Coronary artery (tissue), 2 donors: ENCODE measurements at places on chromosomes 5 and 9.

DNA sequence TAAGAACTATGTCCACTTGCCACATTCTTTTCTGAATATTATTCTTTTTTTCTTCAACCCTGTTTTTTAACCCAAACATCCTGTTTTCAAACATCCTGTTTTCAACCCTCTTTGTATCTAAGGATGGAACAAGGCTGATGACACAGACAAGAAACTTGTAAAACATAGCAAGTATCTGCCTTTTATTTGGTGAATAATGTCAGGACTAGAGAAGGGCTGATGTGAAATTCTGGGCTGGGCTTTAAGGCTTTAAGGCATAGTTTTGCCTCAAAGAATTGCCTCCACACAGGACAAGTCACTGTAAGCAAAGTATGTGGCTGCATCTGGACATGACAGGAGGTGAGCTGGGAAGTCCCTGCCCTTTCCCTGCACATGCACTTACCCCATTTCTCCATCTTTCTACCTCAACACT is 42.5 kb upstream of the RIC1 start:
- DNase-seq, result no peak

DNA sequence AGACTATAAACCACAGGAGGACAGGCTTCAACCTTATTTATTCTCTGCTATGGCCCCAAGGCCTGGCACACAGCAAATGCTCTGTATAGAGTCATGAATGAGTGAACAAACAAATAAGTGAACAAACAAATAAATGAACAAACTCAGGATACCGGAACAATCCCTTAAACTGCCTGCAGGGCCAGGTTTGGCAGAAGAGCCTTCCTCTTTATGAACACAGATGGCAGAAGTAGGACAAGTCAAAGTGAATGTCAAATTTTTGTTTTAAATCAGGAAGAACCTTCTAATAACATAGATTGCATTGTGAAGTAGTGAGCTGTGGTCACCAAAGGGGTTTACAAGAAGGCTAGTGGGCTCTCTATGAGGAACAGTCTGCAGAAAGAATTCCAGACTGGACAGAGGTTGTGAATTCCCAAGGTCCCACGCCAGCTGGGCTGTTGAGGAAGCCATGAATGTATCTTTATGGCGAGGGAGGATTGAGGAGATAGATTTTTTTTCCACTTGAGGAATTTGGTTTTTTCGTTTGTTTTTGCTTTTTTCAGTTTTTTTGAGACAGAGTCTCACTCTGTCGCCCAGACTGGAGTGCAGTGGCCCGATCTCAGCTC is 30.3 kb upstream of the STING1 start:
- no peak for DNase-seq

- no peak for DNase-seq
These were observed 81.9 kb upstream of the RARS1 start for GRCh38 chr5:168404365-168404764.

DNA sequence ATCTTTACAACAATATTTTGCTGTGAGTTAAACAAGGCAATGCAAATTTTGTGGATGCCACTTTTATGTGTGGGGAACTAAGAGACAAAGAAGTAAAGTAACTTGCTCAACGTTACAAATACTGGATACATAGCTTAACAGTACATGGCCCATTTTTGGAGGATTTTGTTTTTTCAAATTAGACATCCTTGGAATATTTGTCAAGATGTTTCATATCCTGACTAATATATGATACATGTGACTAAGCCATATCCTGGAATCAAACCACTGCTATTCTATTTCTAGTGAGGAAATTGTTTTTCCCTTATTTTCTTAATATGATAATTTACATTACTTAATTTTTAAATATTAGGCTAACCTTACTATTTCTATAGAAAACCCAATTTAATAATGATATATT is 529.8 kb downstream of the DMRTA1 start:
- DNase-seq, result no peak

- no peak for DNase-seq
These were observed 286.5 kb upstream of the SEMA6A start for GRCh38 chr5:116861097-116861496.

- DNase-seq, result no peak
These were observed 10.4 kb upstream of the ZNF354B start for GRCh38 chr5:178849316-178849715.

GRCh38 chr5:40736103-40736875 is 19.5 kb downstream of the TTC33 start:
- no peak for DNase-seq

DNA sequence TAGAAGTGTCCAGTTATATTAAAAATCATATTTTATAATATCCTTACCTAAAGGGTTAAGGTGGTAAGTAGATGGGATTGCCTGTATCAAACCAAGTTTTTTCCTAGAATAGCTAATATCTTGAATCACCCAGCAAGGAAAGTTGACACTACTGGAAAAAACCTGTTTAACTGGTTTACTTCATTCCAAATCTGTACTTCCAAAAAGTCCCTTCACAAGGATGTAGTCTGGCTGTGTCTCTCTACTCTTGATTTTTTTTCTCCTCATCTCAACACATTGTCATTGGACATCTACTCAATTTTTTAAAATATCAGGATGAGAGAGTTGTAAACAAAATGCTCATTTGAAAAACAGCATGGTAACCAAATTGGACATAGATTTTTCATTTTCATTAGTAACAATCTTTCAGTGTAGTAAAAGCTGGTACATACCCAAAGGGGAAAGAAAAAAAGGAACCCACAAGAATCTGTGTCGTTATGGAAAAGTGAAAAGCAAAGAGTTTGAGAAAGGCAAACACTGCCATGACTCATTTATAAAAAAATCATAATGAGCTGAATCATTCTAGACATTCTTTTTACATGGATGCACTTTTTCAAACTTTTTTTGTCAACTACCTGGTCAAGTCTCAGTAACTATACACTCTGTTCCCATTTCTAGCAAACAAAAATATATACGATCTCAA is 173.5 kb downstream of the GLIS3 start:
- DNase-seq, result no peak
